ENCODE measurements at places on chromosomes 5 and 9.

- no peak for DNase-seq
Observed at GRCh38 chr9:10050016-10050415, 562.8 kb downstream of the PTPRD start.

DNA sequence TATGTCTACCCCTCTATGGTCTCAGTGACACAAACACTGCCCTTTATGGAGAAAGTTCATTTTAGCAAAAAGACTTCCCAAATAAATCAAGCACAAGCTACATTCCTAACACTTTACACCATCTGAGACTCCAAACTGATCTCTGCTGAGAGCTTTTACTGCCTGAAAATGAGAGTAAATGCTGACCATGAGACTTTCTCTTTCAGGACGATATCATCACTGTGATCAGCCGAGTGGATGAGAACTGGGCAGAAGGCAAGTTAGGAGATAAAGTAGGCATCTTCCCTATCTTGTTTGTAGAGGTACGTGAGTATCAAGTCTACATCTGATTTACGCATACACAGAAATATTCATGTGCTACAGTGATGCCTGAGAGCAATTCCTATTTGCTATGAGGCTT is 67.5 kb downstream of the SH3RF2 start:
- DNase-seq: no peak

DNA sequence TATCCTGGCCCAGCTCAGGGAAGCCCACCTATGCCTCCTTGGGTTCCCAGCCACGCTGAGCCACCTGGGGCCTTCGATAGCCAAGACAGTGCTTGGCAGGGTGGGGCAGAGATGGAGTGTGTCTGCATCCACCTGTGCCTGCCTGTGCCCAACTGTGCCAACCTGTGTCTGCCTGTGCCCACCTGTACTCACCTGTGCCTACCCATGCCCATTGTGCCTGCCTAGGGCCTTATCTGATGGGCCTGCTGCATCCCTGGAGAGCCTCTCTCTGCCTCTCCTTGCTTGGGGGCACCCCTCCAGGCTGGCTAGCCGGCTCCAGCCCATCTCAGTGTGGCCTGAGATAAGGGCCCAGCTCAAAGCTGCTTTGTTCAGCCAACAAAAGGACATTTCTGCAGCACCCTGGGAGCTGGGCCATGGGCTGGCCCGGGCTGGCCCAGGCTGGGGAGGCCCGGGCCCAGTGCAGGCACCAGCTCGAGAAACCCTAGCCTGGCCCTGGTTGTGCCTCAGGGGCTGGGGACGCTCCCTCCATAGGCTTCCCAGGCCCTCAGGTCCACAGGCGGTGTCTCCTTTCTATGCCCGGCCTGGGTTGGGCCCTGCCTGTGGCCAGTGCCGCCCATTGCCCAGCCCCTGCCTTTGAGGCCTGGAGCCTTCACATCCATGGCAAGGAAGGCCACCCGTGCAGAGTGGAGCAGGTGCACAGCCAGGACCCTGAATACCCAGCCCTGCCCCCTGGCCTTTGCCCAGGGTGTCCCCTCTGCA is 37.3 kb upstream of the NOTCH1 start:
- no peak for DNase-seq

DNA sequence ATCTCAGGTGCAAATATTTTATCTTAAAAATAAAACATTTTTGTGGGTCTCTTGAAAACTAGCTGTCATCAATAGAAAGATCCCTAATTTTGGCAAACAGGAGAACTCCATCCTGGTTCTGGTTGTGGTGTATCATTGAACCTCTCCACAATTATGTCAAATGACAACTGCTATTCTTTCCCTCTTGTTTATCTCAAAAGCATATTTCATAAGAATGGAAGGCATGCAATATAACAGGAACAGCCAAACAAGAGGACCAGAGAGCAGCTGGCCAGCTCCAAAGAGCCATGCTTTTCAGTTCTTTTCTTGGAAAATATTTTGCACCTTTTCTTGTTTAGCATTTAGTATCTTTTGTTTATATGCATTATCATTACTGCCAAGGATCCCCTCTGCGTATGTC is 125.4 kb downstream of the ADAMTS6 start:
- no peak for DNase-seq

DNA sequence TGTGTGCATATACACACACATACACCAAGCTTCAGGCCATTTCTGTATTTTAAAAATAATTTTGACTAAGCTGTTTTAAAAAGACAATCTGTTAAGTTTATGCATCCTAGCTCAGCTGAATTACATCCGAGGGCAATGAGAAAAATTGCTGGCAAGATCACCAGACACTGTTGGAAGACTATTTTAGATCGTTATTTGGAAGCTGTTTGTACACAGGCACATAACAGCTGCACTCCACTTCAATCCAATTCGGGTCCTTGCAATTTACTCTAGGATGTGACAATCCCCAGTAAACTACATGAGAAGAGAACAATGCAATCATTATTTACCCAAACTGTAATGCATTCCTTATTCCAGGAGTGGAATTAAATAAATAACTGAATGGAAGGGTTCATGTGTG is 79.3 kb upstream of the RASA1 start:
- no peak for DNase-seq

DNA sequence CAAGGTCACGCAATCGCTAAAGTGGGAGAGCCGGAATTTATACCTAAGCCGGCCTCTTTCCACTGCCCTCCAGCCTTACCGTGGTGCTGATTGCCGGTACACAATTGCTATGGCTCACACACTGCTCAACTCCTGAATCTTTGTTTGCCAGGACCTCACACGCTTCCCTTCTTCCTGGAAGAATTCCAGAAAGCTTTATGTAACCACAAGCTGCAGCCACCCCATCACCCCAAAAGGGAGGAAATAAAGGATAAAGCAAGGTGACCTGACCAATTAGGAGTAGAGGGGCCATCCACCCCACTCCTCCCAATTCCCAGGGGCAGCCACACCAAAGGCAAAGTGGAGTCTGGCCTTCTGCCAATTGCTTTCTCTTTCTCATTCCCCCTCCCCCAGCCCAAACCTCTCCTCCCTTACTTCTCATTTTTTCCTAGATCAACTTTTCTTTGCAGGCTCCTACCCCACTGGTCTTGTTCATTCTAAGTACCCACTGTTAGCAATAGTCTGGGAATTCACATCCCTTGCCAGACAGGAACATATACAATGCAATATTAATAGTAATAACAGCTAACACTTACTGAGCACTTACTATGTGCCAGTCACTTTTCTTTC is 18.0 kb upstream of the CDC23 start:
- DNase-seq: no peak

Measured in RWPE2 (cell line).